ENCODE measurements at places on chromosomes 2 and 18.

DNA sequence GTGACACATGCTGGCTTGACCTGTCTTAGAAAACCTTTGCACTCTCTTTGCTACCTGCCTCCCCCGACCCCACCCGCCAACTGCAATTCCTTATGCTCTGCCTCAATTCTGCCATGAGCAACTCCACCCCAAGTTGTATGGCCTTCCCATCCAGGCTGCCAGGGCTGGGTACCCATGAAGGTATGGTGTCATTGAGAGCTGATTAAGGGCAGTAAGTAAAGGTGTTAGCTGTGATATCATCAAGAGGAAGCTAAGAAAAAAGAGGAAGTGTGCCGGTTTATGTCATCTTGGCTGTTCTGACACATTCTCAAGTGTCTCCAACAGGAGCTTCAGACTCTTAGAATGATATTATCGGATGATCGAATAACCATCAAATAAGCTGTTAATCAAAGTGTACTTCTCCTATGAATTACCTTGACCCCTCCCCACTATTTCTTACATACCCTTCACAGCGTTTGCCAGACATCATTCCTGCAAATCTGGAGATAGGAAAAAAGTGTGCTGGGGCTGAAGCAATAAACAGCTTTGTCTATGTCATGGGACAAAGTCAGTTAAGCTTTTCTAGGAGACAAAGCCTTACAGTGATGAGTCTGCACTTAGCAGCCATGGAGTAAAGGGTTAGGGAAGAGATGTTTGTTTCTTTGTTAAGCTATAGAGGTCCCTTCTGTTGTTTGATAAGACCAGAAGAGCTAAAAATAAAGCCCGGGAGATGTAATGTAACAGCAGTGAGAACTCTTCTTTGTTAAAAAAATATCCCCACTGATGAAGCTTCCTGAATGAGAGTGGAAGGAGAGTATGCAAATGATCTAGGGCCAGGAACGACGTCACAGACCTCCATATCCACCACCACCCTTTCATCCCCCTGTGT, 40.4 kb upstream of the SMAD2 start:
- DNase-seq, result no peak

DNA sequence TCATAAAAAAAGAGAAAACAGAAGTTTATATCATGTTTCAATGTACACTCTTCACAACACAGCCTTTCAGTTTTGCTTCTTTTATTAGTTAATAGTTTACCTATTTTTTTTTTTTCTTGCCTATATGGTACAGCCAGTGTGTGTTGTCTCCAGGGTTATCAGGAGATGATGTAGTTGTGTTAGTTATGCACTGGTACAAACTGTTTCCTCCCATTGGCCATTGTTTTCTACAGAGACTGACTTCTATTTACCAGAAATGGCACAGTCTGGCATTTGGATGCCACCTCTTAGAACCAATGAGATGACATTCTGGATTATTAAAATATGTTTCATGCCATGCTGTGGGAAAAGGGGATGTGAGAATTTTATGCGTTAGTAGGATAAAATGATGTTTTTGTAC, 339.4 kb downstream of the PLCL1 start:
- DNase-seq, result no peak

- no peak for DNase-seq
Observed at GRCh38 chr2:1283871-1284270, 129.4 kb upstream of the TPO start.

DNA sequence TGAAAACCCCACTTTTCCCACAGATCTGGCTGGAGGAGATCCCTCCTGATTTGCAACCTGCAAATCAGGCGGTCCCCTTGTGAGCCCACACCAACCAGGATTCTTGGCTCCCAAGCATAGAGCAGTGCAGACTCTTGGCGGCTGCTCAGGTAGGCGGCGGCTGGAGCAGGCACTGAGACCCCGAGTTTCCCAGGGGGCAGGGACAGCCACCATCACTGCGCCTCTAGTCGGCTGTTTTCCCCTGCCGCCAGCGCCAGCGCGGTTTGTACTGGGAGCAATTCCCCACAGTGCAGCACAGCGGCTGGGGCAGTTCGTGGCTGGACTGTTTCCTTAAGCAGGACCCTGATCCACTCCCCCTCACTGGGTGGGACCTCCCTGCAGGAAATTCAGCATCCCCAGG, 323.3 kb downstream of the TRIB2 start:
- DNase-seq, result no peak

DNA sequence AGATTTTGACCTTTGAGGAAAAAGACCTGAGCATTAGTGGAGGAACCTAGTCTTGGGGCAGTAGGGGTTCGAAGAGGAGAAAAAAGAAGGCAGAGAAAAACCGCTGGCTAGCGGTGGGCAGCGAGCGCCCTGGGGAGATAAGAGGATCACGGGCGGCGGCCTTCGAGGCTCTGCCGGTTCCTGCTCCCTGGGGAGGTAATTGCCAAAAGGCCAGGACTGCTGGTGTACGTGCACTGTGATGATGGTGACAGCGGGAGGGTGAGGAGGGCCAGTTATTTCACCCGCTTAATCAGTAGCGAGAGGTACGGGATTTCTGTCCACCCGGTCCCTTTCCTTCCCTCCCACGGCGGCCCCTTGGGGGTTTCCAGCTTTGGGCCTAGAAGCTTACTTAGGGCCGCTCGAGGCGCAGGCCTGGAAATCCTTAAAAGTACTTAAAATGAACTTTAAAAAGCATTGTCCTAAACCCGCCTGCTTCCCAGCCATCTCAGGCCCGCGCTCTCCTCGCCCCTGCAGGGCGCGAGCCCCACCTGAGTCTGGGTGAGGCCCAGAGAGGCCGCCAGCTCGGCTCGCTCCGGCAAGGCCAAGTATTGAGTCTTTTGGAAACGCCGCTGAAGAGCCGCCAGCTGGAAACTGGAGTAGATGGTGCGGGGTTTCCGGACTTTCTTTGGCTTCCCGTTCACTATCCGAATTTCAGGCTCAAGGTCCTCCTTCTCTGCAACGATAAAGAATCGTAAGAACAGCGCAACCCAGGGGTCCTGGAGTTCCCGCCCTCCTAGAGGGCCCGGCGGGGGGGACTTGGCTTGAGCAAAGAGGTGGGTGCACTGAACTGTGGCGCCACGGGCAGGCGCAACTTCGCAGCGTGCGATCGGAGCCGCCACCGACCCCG, 1.5 kb downstream of the DLX2 start:
- no peak for DNase-seq

GRCh38 chr2:138058427-138058826, 94.2 kb downstream of the HNMT start:
- no peak for DNase-seq

- DNase-seq, result no peak
Observed at GRCh38 chr2:210477496-210477895, 937 bp upstream of the LANCL1 start.

DNA sequence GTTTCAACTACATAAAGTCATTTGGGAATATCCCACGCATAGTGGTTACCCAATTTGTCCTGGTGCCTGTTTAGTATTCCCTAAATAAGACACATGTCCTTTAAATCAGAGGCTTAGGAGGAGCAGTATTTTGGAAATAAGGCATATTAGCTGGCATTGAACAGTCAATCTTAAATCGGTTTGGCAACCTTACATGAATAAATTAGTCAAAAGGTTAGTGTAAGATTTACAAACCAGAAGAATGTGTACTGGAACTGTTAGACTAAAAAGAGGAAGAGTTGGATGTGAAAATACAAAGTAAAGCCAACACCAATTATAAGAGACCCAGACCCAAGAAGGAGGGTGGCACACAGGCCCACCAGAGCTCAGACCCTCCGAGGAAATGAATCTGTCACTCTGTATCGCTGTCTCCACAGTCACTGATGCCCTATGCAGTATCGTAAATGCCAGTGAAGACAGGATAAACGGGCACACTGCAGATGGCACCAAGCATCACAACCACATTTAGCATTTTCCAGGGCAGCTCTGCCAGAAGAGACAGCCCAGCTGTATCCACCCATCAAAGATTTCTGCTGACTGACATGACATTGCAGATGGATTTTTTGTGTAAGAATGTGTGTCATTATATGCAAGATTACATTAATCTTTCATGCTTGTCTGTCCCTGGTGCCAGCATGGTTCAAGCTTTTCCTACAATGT, 90.4 kb downstream of the CERKL start:
- DNase-seq, result no peak

- DNase-seq, result no peak
Observed at GRCh38 chr2:60948161-60948560, 66.8 kb downstream of the REL start.

GRCh38 chr18:62438402-62438801, 84.4 kb upstream of the ZCCHC2 start:
- no peak for DNase-seq

DNA sequence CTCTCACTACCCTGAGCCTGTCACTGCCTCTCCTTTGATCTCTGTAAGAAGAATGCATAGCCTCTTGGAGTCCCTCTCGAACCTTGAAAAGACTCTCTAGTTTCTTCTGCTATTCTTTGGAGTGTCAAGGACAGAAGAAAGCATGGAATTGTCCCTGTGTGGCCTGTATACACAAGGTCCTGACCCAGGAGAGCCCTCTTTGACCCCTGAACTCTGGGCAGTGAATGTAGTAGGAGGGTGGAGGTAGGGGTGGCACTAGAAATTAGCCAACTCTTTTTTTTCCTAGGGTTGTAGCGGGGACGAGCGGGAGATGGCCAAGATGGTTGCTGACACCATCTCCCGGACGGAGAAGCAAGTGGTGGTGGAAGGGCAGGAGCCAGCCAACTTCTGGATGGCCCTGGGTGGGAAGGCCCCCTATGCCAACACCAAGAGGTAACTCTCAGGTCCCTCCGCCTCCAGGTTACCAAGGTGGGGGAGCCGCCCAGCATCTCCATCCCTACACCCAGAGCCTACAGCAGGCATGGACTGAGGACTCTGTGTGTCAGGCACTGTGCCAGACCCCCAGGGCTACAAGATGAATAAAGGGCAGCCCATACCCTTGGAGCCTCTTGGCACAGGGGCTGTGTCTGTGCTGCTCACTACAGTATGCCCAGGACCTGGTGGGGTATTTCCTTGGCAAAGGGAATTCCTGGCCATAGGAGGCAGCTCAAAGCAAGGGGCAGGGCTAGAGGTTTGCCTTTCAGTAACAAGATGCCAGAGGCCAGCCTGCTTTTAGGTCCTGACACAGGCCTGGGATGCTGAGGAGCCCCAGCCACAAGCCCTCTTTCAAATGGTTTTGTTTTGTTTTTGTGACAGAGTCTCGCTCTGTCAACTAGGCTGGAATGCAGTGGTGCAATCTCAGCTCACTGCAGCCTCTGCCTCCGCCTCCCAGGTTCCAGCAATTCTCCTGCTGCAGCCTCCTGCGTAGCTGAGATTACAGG, 16.4 kb downstream of the VIL1 start:
- no peak for DNase-seq

DNA sequence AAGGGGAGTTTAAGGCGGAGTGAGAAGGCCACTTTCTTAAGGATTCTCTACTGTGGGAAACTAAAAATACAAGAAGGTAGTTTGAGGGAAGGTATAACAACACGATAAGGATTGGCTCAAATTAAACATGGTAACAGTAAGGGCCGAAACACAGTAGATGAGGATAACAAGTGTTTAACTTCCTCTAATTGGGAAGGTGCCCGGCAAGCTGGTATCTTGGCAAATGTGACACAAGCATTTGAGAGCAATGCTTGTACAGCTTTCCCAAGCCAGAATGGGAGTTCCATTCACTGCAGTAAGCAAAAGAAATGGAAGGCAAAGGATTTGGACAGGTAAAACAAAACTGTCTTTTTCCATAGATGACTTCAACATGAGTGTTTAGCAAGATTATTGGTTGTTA, 19.8 kb downstream of the USP40 start:
- DNase-seq, result no peak

GRCh38 chr2:23268467-23269263, 116.3 kb upstream of the KLHL29 start:
- DNase-seq, result no peak

DNA sequence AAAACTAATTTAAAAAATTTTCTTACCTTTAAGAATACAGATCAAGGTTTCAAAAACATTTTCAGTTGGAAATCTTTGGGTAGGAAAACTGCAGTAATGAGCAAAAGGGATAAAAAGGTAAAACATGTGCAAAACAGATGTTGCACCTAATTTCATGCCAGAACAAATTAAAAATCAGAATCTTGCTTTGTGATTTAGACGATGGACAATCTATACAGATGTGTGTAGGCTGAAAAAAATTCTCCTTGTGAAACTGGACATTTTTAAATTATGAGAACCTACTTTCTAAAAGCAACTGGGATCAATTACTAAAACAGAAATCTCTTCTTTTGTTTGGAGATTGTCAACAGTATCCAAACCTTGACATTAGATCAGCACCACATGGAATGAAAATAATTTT, 183.2 kb upstream of the ITGA4 start:
- no peak for DNase-seq

DNA sequence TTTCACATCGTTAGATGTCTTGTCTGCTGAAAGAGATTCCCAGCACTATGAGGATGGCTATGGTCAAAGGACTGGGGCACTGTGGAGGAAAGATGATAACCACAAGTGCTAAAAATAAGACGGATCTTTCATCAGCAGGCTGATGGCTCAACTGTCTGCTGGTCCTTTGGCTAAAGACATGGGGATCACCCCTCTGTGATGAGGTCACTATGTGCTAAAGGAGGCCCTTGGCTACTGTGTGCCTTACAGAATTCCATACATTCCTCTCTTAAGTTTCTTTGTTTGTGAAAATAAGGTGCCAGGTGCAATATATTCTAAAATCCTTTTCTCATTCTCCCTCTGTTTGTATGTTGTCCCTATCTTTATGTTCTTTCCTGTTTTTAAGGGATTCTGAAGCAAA, 39.7 kb upstream of the LYPD6 start:
- no peak for DNase-seq

All from amniotic stem cell (primary cell).